ENCODE measurements at places on chromosomes 4 and X. TPM values are rescaled to one million over a fixed set of nuclear protein-coding genes. Genes with fewer than 3 reads are reported as not detected.

DNA sequence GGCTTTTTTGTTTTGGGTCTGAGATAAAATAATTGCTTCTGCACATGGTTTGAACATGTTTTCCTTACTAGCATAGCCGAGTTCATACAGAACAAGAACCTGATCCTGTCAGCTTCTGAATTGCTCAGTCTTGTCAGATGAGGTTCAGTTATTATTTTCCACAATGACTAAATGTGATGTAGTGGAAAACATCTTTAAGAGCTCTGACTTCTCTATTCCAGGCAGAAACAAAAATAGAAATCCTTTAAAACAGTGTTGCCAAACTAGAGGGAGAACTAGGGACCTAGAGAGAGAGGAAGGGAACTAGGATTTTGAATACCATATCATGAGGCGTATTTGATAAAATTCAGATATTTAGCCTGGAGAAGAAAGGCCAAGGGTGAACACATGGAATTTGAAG is 2.0 kb downstream of the ATP6AP2 start:
- DNase-seq = no peak

DNA sequence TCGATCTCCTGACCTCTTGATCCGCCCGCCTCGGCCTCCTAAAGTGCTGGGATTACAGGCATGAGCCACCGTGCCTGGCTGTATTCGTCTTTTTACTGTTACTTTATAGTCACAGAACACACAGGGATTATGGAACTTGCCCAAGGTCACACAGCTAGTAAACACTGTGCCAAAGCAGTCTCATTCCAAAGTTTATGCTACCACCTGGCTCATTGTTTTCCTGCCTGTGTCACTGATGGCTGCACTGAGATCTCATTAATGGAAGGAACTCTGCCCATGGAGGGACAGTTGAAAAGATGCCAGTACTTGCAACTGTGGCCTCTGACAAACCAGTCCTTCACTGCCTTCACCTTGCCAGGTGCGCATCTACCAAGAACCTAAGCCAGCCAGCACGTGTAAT is 517.7 kb downstream of the BCOR start:
- DNase-seq = no peak

TMEM33 gene
- total RNA-seq = 55.5 TPM

GRCh38 chr4:64001229-64001898 is 407.9 kb downstream of the TECRL start:
- DNase-seq = no peak

NCAPG gene
- total RNA-seq = 82.1 TPM

SLBP gene
- total RNA-seq = 96.8 TPM

ELK1 gene
- total RNA-seq = 39.0 TPM

CCNA2 gene
- 194 TPM for total RNA-seq

GRCh38 chrX:37320541-37321203 is 28.5 kb upstream of the PRRG1 start:
- no peak for DNase-seq

LEF1 gene
- total RNA-seq = 31.6 TPM

GRCh38 chrX:46978341-46979291 is 66.4 kb downstream of the JADE3 start:
- DNase-seq = peak; percentile 79

- DNase-seq = no peak
These were observed 38.2 kb downstream of the WFS1 start for GRCh38 chr4:6307891-6308290.

Data from RPMI7951 (cell line).